Lower lobe of right lung (tissue), 2 donors: ENCODE measurements at places on chromosomes 2 and 18. TPM values are rescaled to one million over a fixed set of nuclear protein-coding genes. Genes with fewer than 3 reads are reported as not detected.

- no peak for DNase-seq
Observed at GRCh38 chr2:218857371-218858137, 2.1 kb upstream of the WNT6 start.

GRCh38 chr2:202721621-202722020 lies 86.9 kb downstream of the FAM117B start:
- no peak for DNase-seq

DNA sequence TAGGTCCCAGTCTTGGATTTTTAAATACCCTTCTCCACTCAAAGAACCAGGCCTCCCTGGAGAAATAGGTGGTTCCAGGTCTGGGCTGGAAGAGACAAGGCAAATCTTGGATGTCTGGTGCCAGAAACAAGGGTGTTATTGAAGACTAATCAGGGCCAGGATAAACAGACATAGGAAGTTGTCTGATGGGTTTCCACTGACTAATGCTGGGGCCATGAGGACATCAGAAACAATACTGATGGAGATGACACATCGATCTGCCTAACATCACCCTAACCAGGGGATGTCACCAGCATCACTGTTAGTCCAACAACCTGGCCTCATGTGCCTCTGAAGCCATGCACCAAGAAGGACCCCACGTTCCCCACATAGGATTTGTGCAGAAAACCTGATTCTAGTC lies 42.5 kb upstream of the GLI2 start:
- DNase-seq: no peak

DNA sequence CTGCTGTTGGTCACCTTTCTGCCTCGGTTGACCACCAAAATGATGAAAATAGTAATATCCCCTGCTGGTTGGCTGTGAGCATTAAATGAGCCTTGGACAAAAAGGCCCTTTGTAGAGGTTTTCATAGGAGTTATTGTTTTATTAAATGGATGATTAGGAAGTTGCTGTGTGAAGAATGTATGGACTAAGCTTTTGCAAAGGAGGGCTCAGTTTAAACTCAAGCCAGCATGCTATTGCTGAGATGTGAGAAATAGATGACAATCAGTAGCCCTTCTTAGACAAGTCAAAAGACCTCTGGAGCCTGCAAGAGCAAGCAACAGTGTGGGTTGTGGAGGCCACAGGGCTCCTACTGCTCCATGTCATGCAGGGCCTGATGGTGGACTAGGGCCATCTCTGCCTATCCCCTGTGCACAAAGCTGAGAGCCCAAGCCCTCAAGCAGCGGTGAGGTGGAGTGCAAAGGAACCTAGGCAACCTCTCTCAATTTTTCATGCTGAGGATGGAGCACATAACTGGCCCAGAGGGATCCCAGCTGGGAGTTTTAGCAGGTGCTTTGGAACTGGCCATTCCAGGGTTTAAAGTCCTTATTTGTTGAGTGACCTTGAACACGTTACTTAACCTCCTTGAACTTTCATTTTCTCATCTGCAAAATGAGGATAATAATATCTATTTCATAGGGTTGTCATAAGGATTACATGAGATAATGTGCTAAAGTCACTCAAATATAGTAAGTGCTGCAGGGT lies 37.1 kb downstream of the FOSL2 start:
- DNase-seq: no peak

DNA sequence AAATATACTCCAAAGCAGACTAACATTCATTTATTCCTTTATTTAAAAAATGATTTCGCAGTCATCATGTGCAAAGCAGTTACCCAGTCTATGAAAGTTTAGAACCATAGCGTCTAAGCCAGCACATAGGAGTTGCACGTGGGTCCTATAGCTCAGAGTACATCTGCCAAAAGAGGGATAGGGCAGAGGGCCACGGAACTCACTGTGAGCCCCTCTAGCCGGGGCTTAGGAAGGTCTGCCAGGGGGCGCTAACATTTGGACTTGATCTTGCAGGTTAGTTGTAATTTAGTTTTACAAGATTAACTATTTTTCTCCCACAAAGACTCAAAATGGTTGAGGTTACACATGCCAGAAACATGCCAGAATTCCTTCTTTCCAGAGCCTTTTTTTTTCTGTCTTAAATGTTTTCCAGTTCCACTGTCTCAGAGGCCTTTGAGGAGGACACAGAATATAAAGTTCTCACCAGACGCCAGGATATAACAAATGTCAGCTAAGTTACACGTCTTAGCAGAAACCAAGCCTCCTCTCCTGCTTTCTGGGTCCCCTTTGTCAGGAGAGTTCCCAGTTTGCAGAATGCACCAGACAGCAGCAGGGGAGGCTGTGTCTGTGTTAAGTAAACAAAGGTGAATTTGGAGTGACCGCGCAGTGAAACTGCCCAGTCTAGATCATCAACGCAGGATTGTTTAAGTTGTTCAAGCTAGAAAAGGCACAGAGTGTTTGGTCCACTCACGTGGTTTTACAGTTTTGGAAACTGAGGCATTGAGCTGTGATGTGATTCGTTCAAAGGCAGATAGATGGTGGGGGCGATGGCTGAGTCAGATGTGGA lies 292.0 kb downstream of the PRKCE start:
- no peak for DNase-seq

DNA sequence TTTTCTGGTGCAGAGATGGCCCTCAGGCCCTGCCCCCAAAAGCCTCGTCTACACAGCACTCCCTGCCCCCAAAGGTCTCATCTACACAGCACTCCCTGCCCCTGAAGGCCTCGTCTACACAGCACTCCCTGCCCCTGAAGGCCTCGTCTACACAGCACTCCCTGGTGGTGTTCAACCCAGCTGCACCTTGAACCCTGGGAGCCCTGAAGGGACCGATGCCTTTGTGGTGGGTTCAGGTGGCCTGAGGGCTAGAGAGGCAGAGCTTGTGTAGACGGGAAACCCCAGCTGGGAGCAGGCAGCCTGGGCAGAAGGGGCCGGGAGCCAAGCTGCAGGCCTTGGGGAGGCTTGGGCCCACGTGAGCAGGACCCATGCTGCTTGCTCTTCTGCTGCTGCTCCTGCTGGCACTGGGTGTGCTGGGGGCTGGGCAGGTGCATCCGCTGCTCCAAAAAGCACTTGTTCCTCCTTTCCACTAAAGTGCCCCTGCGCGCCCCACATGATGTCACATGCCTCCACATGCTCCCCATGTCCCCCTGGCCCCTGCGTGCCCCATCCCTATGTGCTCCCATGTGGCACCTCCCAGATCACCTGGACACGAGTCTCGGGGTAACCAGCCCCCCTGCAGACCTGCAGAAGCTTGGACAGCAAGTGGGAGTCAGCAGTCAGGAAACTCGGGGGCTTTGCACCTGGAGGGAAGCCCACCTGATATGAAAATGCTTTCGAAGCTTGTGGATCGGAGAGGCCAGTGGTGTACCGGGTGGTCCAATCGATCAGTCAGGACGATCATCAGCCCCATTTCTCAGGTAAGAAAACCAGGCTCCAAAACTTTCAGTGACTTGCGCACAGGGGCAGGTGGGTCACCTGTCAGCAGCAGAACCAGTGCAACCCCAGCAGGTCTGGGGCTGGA lies 94.9 kb upstream of the CTDP1 start:
- peak; percentile 38 for DNase-seq

Gene CACNB4
- total RNA-seq: 17.3 TPM
